ENCODE measurements at places on chromosomes 4 and X.

GRCh38 chrX:122579526-122579925 lies 604.6 kb upstream of the GRIA3 start:
- no peak for DNase-seq

- no peak for DNase-seq
Measured at GRCh38 chr4:127623797-127624083, 9.0 kb upstream of the INTU start.

GRCh38 chr4:8435656-8436121 lies 4.8 kb downstream of the ACOX3 start:
- no peak for DNase-seq

DNA sequence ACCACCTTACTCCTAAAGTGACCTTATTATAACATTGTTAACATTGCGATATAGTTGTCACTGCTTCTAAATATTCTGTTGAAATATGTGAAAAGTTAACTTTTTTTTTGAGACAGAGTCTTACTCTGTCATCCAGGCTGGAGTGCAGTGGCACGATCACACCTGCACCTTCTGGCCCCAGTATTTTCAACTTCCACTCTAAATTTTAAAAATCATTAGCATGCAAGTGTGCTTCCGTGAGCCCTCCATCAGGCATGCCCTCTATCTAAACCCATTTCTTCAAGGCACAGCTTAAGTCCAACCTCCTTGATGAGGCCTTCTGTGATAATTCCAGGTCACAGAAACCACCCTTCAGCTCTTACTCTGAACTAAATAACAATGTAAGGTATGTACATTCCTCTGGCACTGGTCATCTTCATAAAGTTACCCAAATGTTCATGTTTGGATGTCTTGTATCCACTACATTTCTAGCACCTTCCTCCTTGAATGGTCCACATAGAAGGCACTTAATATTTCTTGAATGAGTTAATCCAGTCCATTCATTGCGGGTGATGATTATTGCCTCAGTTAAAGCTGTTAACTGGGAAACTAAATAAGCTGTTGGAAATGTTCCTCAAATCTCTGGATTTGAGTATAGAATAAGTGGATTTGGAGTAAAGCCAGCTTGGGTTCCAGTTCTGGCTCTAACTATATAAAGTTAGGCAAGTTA lies 38.6 kb upstream of the TMEM131L start:
- no peak for DNase-seq

GRCh38 chr4:153154007-153154975 lies 50.0 kb upstream of the TRIM2 start:
- no peak for DNase-seq

DNA sequence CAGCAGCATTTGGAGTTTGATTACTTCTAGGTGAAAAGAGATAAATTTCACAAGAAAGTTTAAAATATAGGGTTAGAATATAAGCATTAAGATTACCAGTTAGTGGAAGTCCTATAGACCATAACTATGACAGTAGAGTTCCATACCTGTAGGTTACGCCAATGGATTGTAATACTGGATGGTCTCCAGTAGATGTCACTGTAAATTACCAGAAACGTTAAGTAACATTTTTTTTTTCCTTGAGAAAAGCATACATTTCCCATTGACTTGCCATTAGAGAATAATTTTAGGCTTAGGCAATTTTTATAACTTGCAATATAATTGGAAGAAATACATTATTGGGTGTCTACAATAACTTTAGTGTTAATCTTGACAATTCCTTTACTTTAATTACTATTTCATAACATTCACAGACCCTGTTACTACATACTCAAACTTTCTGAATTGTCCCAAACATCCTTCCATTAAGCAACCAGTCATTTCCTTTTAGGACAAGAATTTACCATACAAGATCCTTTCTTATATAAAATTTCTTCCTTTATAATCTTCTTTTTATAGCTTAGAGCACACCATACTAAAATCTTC lies 304.1 kb upstream of the TECRL start:
- DNase-seq = no peak

GRCh38 chrX:56281789-56282188 lies 49.6 kb downstream of the KLF8 start:
- DNase-seq = no peak

Measured in WERI-Rb-1 (cell line).